ENCODE measurements at places on chromosomes 6 and 20.

- DNase-seq: no peak
Observed at GRCh38 chr6:28632326-28632851, 106.7 kb downstream of the GPX5 start.

DNA sequence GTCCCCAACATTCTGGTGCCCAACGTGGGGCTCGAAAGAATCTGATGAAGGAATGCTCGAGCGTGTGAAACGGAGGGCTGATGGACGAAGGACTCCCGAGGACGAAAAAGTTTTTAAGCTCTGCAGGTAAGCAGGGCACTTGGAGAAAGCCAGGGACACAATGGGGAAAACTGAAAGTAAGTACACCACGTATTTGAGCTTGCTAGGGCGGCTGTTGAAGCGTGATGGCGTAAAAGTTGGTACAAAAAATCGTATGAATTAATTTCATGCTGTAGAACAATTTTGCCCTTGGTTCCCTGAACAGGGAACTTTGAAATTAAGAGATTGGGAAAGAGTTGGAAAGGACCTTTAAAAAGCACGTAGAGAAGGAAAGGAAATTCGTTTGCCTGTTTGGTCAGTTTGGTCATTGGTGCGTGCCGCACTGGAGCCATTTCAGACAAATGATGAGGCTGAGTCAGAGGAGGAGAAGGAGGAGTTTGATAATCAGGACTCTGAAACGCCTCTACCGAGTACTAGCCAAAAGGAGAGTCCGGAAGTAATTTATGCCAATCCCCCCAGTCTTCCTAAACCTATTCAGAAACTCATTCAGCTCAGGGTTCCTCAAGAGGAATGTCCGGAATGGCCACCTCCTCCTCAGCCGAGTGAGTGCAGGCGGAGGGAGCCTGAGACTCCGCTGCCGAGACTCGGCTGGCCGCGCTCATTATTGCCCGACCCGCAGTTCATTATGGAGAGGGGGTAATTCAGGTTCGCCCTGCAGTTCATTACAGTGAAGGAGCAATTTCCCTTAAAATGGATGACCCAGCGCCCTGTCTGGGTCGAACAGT lies 59.2 kb upstream of the PRSS16 start:
- DNase-seq: peak; percentile 74

DNA sequence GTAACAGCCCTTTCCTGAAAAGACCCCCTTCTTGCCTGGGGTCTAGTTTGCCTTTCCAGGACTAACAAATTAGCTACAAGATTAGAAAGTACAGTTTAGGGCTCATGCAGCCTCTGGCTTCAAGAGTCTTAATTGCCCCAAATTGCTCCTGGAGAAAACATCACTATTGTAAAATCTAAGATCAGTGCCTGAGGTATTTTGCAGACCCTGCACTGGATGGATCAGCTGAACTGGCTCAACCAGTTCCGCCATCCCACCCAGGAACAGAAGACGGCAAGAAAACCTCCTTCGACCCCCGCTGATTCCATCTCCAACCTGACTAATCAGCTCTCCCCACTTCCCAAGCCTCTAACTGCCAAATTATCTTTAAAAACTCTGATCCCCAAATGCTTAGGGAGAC lies 236.5 kb upstream of the KCNG1 start:
- no peak for DNase-seq

GRCh38 chr6:11232770-11233626 lies 530 bp upstream of the NEDD9 start:
- no peak for DNase-seq

DNA sequence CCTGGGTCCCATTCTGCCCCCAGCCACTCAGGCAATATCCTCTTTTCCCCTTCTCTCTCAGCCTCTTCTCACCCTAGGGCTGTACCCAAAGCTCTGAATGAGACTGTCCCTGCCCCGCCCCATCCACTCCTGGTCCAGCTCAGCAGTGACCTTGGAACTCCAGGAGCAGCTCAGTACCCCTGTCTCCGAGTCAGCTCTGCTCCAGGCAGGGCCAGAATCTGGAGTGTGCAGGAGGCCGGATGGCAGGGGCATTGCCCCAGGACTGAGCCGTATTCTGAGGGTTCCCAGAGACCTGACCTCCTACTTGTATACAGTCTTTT lies 2.0 kb upstream of the RAET1G start:
- DNase-seq: no peak

- no peak for DNase-seq
Observed at GRCh38 chr6:57279013-57279412, 38.4 kb upstream of the PRIM2 start.

GRCh38 chr20:59931511-59932312 lies 1.7 kb downstream of the SYCP2 start:
- DNase-seq: no peak

- DNase-seq: no peak
Observed at GRCh38 chr6:156828280-156828703, 51.1 kb downstream of the ARID1B start.

DNA sequence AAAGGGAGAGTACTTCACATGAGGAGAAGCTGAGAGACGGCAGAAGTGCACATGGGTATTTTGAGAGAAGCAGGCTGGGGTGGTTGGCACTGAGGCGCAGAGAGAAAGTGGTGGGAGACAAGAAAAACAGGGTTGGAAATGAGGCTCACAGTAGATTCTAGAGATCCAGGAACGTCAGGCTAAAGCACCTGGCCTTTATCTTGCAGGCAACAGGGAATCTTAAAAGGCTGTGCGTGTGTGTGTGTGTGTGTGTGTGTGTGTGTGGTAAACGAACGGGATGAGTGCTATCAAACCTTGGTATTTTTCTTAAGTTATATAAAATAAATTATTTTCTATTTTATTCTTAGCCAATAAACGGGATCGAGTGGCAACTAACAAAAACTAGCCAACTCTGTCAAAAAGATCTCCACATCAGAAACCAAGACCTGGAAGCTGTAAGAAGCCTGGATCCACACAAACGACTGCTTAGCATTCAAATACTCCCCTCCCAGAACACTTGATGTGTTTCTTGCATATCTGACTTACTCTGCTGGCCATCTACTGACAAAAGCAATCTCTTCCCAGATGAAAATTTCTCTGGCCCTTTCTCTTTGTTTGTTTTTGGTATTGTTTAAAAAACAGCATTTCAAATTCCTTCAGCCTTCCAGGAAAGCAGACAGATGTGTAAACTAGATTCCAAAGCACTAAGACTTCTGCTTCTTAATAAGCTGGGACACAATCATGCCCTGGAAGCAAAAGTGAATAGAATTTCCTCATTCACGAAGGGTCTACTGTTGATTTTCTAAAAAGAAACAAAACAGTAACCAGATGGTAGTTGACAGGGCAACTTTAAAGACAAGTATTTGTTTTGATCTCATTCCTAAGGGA lies 44.8 kb upstream of the FABP7 start:
- DNase-seq: no peak

GRCh38 chr6:152734630-152735029 lies 16.0 kb upstream of the VIP start:
- no peak for DNase-seq

- DNase-seq: no peak
Observed at GRCh38 chr6:14047151-14047740, 70.3 kb upstream of the CD83 start.

DNA sequence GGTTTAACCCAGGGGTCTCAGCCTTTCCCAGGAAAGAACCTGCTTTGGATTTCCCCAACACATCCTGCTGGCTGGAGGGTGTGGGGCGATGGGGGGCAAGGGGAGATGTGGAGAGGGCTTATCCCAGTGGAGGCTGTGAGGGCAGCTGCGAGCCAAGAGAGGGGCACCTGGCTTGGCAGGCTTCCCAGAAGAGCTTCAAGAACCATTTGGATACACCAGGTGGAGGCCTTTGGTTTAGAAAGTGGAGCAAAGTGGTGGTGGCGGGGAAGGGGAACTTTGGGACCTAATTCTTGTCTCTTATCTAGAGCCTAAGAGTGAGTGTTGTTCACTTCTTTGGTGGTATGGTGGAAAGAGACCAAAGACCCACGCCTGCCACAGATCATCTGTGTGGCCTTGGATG lies 12.4 kb downstream of the CD40 start:
- DNase-seq: no peak

DNA sequence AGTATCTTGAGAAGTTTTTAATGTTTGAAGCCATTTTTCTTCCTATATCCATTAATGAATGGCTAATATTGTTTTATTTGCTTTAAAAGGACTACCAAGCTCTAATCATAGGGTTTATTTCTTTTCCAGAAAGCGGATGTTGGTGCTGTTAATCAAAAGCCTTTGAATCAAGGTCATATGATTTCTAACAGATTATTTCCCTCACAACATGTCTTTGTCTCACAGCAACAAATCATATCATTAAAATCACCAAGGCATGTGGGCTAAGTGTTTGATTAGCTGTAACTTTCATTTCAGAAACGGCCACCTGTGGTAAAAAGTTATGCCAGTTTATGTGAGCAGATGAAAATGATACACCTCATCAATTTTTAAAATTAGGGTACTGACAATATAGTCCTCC lies 21.7 kb downstream of the TRAF3IP2 start:
- DNase-seq: no peak

DNA sequence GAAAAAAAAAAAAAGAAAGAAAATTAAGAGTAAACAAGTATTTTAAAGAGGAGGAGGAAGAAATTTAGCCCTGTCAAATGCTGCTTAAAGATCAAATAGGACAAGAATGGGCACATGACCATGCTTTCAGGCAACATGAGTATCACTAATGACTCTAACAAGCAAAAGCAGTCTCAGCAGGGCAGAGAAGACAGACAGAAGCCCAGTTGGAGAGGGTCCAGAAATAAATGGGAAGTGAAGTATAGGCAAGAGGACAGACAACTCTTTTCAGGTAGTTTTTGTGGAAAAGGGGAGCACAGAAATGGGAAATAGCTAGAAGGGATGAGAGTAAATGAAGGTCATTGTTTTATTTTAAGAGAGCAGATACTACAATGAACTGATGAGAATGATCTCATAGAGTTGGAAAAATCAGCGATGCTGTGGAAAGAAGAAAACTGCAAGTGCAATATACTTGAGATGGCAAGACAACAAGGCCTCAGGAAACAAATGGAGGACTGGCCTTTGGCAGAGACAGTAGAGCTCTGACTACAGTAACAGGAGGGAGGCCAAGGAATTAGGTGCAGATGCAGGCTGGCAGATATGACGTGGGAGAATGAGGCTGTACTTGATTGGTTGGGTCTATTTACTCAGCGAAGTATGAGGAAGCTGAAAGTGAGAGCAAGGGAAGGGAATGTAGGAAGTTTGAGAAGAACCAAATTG lies 40.3 kb downstream of the KIF6 start:
- no peak for DNase-seq

GRCh38 chr6:142322504-142323198 lies 20.8 kb downstream of the ADGRG6 start:
- DNase-seq: no peak

DNA sequence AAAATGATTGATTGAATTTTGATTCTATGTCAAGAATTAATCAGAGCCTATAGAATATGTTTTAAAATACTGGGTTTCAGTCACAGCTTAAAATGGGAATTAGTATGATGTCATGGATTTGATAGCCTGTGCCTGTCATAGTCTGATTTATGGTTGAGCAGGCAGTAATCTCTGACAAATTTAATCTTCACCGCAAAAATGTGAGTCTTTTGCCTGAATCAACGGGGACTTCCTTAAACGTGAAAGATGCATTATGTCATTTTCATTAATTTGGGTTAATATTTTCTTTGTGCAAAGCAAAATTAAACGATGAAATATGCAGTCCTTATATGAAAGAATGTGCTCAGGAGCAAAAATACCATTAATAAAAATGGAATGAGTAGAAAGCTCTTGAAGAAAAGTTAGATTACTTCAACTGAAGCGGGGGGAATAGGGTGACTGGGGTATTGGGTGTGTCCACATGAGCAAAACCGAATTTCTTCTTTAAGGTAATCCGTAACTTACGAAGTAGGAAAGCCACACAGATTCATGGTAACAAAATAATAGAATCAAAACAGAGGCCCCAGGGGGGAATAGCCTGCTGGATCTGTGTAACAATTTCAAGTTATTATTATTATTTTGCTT lies 339.6 kb upstream of the NOX3 start:
- DNase-seq: no peak

DNA sequence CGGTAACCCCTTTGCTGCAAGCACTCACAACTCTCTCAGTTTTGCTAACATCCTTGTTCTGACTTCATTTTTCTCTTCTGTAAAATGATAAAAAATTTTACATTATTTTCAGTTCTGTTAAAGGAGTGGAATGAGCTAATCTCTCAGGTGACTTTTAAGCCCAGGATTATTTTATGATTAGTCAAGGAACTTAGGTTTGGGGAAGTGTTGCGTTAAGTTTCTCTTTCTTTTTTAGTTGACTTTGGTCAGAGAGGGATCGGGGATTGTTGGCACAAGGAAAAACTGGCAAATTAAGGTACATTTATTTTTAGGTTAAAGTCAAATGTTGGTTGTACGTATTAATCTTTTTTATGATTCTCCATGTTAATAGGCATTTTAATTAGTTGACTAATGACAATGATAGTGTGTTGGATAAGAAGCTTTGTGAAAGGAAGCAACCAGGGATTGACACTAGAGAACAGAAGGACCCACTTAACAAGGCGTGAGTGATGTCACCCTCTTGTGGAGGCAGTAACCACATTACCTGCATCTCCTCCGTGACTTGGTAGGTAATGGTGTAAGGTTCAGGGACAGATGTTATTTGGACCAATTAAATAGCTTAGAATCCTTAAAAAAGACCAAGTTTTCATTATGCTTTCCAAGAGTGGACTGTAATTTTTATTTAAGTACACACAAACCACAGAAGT lies 31.6 kb downstream of the CD83 start:
- DNase-seq: no peak

DNA sequence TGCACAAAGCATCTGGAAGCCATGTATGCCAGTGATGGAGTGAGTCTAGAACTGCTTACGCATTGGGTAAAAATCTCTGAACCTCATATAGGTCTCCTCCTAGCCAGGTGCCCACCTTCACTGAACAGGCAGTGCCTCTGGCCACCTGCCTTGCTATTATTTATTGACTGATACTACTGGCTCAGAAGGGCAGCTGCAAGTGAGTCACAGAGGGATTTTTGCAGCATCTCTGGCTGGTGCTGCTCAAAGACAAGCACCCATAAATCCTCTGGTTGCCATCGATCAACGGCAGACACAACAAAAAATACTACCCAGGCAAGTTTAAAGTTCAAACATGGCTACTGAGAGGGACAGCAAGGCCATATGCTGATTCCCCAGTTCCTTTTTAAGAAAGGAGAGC lies 279.4 kb downstream of the UBE3D start:
- DNase-seq: no peak

- DNase-seq: no peak
Observed at GRCh38 chr6:168130168-168130696, 51.2 kb upstream of the FRMD1 start.

GRCh38 chr6:110430741-110431140 lies 15.4 kb upstream of the DDO start:
- no peak for DNase-seq

DNA sequence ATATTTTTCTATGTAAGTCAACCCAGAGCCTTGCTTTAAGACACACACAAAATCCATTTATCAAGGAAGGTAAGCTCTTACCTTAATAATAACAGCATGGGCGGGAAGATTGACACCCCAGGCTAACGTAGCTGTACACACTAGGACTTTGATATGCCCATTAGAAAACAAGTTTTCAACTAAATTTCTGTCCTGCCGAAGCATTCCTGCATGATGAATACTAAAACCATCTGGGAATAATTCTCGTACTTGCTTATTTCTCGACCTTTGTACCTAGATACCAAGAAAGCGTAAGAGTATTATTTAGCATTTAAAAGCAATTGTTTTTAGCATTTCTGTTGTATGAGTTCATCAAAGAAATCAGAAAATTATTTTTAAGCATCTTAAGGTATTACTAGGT lies 197.5 kb upstream of the SIM1 start:
- DNase-seq: no peak
